ENCODE measurements at places on chromosomes 11 and 22. TPM values are rescaled to one million over a fixed set of nuclear protein-coding genes. Genes with fewer than 3 reads are reported as not detected.

KCNJ11 gene
- total RNA-seq: 11.0 TPM

TMPRSS13 gene
- total RNA-seq: 2.2 TPM

OR2AG1 gene
- not detected for total RNA-seq

MMP3 gene
- not detected for total RNA-seq

TMEM184B gene
- 14.0 TPM for total RNA-seq

ZNRD2 gene
- total RNA-seq: 29.1 TPM

- no peak overlapping the region for H3K4me3 ChIP-seq
- H3K27me3 ChIP-seq: no peaks in the 10 kb centered on the region
- no peaks in the 10 kb centered on the region for H3K36me3 ChIP-seq
- no peak for DNase-seq
- H3K27ac ChIP-seq: no peak overlapping the region
Measured at GRCh38 chr11:93490996-93491618, 52.1 kb downstream of the SMCO4 start.

- no peaks in the 10 kb centered on the region for H3K36me3 ChIP-seq
- H3K27me3 ChIP-seq: no peaks in the 10 kb centered on the region
- H3K27ac ChIP-seq: no peak overlapping the region
- H3K4me1 ChIP-seq: no peaks in the 10 kb centered on the region
Measured at GRCh38 chr11:8111636-8112035, 30.6 kb downstream of the TUB start.

DNA sequence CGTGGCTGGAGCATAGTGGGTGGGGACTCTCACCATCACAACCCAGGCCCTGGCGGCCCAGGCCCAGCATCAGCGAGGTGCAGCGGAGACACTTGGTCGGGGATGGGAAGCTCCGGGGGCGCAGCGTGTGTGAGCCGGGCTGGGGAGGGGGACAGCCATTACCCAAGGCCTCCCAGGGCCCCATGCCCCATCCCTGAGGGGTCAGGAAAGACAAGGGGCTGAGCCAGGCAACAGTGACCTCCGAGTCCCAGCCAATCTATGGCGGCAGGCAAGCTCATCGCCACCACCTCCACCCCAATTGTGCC, 11.3 kb downstream of the CDC42BPG start:
- H3K27me3 ChIP-seq: no peaks in the 10 kb centered on the region
- H3K4me1 ChIP-seq: no peaks in the 10 kb centered on the region
- H3K27ac ChIP-seq: no peak overlapping the region
- no peak for DNase-seq
- peaks cover 72% of the 10 kb centered on the region for H3K36me3 ChIP-seq

GRCh38 chr11:65209711-65210360, 28.1 kb downstream of the CAPN1 start:
- no peaks in the 10 kb centered on the region for H3K27me3 ChIP-seq
- no peak for DNase-seq
- no peak overlapping the region for H3K4me3 ChIP-seq
- no peaks in the 10 kb centered on the region for H3K4me1 ChIP-seq

GRCh38 chr11:17605651-17606122, 58.6 kb downstream of the OTOG start:
- no peaks in the 10 kb centered on the region for H3K4me1 ChIP-seq
- DNase-seq: peak; percentile 59

DNA sequence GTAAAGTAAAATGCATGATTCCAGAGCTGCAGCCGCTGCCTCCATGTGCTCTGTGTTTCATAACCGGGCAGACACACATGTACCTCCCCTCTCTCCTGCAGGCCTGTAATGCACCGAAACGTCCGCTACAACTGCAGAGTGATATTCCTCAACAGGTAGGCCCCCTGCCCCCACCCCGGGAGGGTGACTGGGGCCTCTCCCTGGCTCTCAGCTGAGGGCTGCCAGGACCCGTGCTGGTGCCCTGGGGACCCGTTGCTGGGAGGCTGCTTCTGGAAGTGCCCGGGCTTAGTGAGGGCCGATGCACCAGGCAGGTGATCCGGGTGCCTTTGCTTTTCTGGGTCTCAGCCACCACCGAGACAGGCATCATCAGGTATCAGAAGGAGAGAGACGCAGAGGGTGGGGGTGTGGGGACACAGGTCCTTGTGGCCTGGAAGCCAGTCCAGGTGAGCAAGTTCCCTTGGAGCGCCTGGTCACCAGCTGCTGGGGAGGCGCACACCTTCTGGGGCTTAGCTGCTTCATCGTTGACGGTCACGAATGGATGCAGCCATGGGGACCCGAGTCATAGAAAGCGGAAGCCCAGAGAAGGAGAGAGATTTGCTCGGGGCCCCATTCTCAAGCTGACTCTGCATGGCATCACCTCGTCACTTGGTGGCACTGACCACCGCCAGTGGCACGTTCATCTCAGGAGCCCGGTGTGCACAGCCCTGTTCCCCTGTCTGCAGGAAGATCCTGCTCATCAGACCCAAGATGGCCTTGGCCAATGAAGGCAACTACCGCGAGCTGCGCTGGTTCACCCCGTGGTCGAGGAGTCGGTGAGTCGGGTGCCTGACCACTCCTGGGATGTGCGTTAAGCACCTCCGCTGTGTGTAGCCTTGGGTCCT, 10.6 kb downstream of the NADSYN1 start:
- H3K27ac ChIP-seq: no peak overlapping the region
- H3K4me3 ChIP-seq: no peak overlapping the region
- no peaks in the 10 kb centered on the region for H3K4me1 ChIP-seq
- H3K27me3 ChIP-seq: no peaks in the 10 kb centered on the region
